ENCODE measurements at places on chromosomes 3 and 15. TPM values are rescaled to one million over a fixed set of nuclear protein-coding genes. Genes with fewer than 3 reads are reported as not detected.

DNA sequence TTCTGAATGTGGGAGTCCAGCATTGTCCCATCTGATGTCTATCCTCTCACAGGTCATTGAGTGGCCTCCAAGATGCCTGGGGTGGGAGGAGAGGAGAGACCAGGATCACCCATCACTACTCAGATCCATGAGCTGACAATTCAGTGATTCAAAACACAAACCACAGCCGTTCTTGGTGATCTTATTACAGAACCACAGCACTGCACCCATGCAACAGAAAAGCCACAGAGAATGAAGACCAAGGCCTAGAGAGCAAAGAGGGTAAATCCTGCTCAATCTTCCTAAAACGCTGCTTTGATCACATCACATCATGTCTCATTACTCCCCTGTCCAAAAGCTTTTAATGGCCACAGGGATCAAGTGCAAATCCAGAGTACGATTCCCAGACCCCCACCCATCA lies 23.5 kb downstream of the ANP32A start:
- DNase-seq: no peak

- no peak for DNase-seq
Measured at GRCh38 chr3:108767253-108767652, 10.0 kb upstream of the RETNLB start.

- no peak for DNase-seq
Measured at GRCh38 chr15:48522911-48523310, 122.6 kb downstream of the FBN1 start.

DNA sequence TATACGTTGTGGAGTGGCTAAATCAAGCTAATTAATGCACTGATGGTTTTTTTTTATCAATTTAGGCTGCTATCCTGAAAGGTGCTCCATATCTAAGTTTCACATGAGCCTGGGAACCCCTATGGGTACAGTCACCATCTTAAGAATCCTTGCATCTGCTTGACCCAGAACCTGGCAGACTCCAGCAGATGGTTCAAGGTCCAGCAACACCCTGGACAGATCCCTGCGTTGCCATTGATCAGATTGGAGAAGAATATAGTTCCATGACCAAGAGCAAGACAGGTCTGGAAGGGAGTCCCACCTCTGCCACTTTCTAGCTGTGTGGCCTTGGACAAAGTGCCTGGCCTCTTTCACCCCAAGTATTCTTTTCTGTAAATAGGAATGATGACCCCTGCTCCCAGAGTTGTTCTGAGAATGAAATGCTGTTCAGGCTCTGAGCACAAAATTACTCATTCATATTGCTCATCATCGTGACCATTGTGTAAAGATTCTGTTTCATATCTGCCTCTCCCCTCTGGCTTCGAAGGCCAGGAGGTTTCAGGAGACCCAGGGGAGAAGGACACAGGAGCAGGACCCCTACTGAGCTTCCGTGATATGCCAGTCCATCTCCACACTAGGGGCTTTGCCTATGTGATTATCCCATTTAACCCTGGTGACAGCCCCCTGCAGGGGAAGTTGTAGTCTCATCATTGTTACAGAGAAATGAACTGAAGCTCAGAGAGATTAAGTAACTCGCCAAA lies 30.0 kb upstream of the TSEN2 start:
- DNase-seq: no peak

GRCh38 chr15:77599899-77600298 lies 32.8 kb downstream of the LINGO1 start:
- DNase-seq: peak; percentile 62

- no peak for DNase-seq
Measured at GRCh38 chr3:16761571-16761970, 123.2 kb upstream of the PLCL2 start.

DNA sequence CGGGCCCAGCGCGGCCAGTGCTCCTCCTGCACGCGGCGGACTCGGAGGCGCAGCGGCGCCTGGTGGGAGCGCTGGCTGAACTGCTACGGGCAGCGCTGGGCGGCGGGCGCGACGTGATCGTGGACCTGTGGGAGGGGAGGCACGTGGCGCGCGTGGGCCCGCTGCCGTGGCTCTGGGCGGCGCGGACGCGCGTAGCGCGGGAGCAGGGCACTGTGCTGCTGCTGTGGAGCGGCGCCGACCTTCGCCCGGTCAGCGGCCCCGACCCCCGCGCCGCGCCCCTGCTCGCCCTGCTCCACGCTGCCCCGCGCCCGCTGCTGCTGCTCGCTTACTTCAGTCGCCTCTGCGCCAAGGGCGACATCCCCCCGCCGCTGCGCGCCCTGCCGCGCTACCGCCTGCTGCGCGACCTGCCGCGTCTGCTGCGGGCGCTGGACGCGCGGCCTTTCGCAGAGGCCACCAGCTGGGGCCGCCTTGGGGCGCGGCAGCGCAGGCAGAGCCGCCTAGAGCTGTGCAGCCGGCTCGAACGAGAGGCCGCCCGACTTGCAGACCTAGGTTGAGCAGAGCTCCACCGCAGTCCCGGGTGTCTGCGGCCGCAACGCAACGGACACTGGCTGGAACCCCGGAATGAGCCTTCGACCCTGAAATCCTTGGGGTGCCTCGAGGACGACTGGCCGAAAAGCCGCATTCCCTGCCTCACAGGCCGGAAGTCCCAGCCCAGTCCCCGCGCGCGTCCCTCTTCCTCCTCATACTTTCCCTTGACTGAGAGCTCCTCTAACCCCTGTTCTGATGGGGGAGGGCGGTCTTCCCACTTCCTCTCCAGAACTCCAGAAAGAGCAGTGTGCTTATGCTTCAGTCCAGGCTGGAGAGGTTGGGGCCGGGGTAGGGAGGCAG lies 1.4 kb upstream of the IL17RC start:
- DNase-seq: peak; percentile 85

DNA sequence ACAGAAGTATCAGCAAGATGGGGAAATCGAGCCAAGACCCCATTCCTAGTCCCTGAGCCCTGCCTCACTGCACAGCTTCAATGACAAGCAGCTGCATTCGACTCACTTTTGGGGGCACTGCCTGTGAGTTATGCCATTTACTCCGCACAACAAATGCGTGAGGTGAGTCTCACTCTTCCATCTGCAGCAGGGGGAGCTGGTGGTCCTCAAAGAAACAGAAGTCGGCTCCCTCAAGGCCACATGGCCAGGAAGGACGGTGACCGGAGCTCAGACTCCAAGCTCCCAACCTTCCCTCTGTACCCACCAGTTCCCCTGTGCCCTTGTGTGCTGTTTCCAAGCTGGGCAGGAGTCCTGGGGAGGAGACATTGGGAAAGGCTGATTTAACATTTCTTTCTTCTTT lies 127.7 kb upstream of the IQSEC1 start:
- DNase-seq: no peak

DNA sequence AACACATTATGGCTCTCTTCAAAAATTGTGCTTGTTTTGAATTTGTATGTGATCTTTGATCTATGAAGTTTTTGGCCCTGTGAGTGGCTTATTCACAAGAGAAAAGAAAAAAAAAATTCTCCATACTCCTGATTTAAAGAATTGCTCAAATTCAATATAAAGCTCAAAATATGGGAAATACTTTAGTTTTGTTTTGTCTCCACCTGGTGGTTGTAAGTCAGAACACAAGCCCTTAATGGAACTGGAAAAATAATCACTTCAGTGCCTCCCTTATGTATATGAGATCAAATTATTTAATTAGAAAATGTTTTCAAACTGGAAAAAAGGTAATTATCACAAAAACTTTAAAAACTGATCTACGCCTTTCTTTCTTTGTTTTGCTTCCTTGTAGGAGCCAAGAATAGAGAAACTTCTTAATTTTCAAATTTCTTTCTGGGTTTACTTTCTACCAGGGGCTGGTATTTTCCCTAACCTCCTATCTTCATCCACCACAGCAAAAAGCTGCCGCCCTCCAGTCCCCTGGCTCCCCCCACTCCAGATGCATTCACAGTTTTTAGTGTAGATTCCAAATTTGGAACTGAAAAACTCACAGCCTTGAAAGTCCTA lies 50.6 kb downstream of the SERP1 start:
- DNase-seq: no peak

DNA sequence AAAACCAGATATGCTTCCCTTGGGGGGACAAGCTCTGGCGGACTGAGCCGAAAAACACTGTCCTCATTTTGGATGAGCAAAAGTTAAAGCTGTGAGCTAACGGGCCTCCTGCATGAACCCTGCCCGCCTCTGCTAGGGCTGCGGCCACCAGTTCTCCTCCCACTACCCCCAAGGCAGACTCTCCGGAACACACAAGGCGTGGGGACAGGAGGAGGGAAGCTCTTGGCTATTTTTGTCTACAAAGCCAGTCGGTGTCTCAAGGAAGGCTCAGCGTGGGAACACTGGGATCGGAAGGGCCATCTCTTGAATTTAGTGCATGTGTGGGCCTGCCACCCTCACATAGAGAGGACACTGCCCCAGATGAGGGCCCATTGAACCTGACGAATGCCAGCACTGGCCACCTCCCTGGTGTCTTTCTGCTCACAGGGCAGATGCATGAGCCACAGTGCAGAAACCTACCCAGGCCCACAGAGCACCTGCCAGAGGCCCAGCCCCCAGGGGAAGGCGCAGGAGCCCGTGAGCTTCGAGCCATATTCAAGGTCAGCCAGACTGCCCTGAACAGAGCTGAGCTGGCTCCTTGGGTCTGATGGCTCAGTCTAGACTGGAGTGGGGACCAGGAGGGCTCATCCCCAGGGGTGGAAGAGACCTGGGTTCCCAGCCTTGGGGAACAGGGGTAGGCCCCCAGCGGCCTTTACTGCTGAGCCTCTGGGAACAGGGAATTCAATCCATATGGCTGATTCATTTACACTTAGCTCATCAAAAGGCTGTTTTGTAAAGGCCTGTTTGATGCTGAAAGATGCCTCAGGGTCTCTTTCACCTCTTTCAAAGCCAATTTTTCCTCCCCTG lies 38.3 kb downstream of the HCN4 start:
- DNase-seq: peak; percentile 23

DNA sequence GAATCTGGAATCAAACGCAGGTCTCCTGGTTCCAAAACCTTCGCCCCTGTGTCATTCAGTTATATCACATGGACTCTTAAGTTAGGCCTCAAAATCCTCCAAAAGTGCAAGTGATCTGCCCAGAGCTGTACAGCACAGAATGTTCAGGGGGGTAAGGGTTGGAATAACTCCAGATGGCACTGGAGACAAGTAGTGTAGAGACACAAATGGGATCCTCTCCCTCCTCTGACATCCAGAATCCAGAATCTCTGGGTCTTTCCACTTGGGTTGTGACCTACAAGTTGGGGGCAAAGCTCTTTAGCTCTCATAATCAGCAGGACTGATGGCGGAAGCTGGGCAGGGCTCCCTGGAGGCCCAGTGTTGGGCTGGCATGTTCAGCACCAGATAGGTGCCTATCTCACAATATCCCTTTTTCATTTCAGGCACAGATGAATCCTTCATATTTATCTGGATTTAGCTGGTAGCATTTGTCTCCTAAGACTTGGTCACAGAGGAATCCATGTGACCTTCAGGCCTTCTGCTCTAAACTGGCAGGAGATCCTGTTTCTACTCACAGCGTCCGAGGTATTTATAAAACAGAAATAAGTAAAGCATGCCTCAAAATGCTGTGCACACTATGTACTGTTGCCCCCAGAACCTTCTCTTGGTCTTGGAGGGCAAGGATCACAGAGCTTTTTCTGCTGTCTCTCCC lies 15.4 kb downstream of the ABHD2 start:
- no peak for DNase-seq

DNA sequence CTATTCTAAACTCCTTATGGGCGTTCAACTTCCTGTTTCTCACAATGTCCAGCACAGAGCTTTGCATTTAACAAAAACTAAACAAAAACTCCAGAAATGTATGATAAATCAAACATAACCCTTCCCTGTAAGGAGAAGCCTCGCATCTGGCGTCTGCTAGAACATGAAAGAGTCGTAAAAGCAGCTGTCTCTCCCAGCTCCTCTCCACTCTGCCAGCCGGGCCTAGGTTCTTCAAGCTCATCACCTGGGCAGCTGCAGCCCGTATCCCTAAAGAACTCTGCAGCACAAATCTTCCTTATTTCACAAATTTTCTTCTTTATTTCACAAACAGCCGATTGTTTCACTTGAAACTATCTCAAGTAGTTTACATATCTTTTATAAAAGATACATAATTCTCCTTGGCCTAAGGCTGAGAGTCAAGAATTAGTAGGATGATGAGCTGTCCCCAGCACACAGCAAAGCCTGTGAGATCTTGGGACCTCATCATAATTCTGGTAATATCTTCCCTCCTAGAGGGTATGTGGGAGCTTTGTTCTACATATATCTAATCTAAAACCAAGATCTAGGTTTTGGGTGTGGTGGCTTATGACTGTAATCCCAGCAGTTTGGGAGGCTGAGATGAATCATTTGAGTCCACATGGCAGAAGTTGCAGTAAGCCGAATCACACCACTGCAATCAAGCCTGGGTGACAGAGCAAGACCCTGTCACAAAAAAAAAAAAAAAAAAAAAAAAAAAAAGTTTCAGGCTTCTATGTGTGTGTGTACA lies 35.3 kb downstream of the ANXA2 start:
- no peak for DNase-seq

- DNase-seq: no peak
Measured at GRCh38 chr3:62027796-62028195, 345.6 kb downstream of the FEZF2 start.

- DNase-seq: no peak
Measured at GRCh38 chr3:123559040-123559861, 25.6 kb downstream of the HACD2 start.

- DNase-seq: no peak
Measured at GRCh38 chr3:194675081-194675640, 3.2 kb upstream of the LSG1 start.

GRCh38 chr3:150975086-150975991 lies 2.8 kb upstream of the CLRN1 start:
- no peak for DNase-seq

DNA sequence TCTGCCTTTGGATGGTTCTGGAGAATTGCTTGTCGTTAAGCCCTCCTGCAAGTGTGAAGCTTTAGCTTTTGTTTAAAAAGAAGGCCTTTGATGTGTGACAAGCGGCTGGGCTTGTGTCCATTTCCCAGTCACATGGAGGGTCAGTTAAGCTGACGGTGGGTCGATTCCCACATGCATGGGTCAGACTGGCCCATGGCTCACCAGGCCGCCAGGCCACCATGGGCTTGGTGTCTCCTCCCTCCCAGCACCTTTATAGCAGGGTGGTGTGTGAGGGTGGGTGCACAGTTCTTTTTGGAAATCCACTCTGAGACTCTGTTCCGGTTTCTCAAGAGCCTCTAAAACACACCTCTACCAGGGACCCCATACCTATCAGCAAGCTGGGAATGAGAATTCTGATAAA lies 67.2 kb downstream of the SCN5A start:
- DNase-seq: no peak

GRCh38 chr3:129439226-129439816 lies 427 bp downstream of the MBD4 start:
- DNase-seq: peak; percentile 39

GRCh38 chr3:196108075-196108743 lies 26.3 kb upstream of the TFRC start:
- no peak for DNase-seq

GRCh38 chr15:48695088-48695826 lies 49.7 kb upstream of the FBN1 start:
- DNase-seq: no peak

The GSK3B gene
- total RNA-seq: 45.7 TPM

The DUOX1 gene
- 0.50 TPM for total RNA-seq

The CATSPER2 gene
- 0.82 TPM for total RNA-seq

The PLAAT1 gene
- 4.9 TPM for total RNA-seq

The GOLGA8N gene
- total RNA-seq: 9.6 TPM

The HYAL1 gene
- total RNA-seq: 70.0 TPM

The POLQ gene
- total RNA-seq: 0.79 TPM

The MOBP gene
- total RNA-seq: not detected

The SPG11 gene
- 40.9 TPM for total RNA-seq

The IL17RB gene
- 3.1 TPM for total RNA-seq

The ITIH4 gene
- 4.1 TPM for total RNA-seq

The ARPIN gene
- 11.3 TPM for total RNA-seq

The TM6SF1 gene
- total RNA-seq: 6.5 TPM

All from left ventricle myocardium superior (tissue), 1 donor.